Thoracic aorta (tissue), 2 donors: ENCODE measurements at places on chromosomes 5 and 9. TPM values are rescaled to one million over a fixed set of nuclear protein-coding genes. Genes with fewer than 3 reads are reported as not detected.

DNA sequence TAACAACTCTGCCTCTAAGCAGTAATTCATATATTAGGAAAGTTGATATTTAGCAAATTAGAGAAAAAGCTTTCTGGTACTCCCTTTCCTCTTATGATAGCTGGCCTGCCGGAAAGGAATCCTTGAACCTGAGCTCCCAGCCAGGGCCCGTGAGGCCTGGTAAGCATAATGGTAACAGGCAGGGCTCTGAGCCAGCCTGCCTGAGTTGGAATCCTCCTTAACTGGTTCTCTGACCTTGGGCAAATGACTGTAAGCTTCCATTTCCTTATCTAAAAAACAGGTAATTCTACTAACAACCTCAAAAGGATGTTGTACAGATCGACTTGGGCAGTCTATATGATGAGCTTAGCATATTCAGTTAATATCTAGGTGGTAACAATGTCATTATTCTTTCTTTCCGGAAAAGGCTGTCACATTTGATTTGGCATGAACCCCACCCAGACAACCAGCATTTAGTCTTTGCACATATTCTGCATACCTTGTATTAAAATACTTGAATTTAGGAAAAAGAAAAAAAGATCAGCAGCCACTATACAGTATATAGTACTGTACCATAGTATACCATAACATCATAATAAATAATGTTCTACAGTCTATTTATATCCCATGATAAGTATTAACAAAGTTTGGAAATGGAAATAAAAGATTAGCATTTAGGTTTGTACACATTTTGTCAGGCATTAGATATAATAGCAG, 55.7 kb upstream of the MAP3K1 start:
- no peaks in the 10 kb centered on the region for H3K36me3 ChIP-seq
- no peak overlapping the region for H3K27ac ChIP-seq
- H3K4me1 ChIP-seq = no peaks in the 10 kb centered on the region
- DNase-seq = no peak
- H3K4me3 ChIP-seq = no peak overlapping the region

DNA sequence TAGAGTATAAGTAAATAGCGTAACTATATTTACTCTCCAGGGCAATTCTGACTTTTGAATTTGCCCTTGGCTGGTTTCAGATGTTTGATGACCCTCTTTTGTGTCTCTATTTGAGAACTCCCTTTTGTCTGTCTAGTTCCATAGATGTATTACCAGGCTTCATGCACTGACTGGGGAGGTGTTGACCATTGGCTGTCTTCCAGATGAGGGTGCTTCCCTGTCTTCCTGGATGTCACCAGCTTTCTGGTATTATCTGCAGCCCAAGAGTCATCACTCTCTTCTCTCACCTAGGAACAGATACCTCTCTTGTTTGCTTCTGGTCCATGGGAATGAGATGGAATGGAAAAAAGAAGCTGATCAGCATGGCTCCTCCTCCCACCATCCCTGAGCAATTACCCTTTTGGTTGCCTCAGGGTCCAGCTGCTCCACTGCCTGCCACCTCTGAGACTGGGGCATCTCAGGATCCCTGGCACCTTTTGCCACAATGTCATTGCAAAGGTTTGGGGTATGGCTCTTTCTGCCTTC, 58.7 kb upstream of the TMED7 start:
- no peak overlapping the region for H3K27ac ChIP-seq
- no peak overlapping the region for H3K4me3 ChIP-seq
- peaks cover 21% of the 10 kb centered on the region for H3K4me1 ChIP-seq
- DNase-seq = no peak

DNA sequence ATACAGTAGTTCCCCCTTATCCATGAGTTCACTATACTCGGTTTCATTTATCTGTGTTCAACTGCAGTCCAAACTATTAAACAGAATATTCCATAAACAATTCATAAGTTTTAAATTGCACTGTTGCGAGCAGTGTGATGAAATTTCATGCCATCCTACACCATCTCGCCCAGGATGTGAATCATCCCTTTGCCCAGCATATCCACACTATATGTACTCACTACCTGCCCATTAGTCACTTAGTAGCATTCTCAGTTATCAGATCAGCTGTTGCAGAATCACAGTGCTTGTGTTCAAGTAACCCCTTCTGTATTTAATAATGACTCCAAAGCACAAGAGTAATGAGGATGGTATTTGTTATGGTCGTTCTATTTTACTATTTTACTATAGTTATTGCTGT, 51.5 kb downstream of the SHOC1 start:
- H3K36me3 ChIP-seq = no peaks in the 10 kb centered on the region
- DNase-seq = no peak
- H3K4me3 ChIP-seq = no peak overlapping the region
- no peaks in the 10 kb centered on the region for H3K27me3 ChIP-seq
- H3K27ac ChIP-seq = no peak overlapping the region

DNA sequence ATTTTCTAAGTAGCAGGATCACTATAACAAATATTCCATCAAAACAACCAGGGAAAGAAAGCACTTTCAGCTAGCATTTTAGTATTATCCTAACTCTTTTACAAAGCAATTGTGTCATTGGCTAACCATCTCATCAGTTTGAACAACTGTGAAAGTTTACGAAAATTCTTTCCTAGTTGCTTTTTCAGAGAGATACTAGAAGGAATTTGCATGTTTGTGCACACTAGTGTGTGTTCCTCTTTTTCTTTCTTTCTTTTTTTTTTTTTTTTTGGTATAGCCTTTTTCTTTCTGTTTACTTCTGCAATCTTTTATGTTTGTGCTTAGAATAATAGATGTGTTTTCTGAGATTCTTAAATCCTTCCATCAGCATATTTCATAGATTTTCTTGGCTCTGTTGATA, 124.7 kb upstream of the SEMA6A start:
- no peak overlapping the region for H3K4me3 ChIP-seq
- DNase-seq = no peak
- H3K27me3 ChIP-seq = no peaks in the 10 kb centered on the region
- H3K36me3 ChIP-seq = no peaks in the 10 kb centered on the region
- H3K27ac ChIP-seq = no peak overlapping the region
- H3K4me1 ChIP-seq = no peaks in the 10 kb centered on the region

DNA sequence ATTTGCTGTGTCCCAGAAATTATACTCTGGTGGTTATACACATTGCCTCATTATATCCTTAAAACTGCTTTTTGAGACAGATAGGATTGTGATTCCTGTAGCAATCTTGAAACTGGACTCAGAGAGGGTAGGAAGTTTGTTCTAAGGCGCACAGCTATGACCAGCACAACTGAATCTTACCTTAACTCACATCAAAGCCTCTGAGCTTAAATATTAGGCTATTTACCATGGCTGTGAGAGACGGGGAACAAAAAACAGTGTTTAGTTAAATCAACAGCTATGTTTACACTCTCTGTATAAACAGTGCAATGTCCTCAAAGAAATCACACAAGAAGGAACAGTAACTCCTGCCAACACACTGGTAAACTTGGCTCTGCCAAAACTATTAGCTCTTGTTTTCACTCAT, 50.9 kb upstream of the TUT7 start:
- H3K36me3 ChIP-seq = no peaks in the 10 kb centered on the region
- no peak for DNase-seq
- H3K27ac ChIP-seq = no peak overlapping the region
- H3K4me3 ChIP-seq = no peak overlapping the region
- H3K27me3 ChIP-seq = no peaks in the 10 kb centered on the region
- H3K4me1 ChIP-seq = peaks cover 23% of the 10 kb centered on the region

DNA sequence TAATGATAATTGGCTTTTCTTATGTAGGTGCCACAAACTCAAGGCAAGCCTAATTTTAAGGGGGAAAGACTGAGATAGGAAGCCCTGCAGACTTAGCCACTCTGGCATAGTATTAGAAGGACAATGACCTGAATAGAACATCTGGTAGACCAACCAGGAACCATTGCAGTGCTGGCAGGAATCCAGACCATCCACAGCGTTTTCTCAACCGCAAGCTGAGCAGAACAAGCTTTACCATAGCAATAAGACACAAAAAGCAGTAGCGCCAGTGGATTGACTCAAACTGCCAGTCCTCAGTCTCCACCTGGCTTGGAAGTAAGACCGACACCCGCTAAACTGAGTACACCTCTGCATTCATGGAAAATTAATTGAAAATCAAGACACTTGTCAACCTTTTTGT, 141.3 kb upstream of the LPAR1 start:
- H3K27me3 ChIP-seq = no peaks in the 10 kb centered on the region
- DNase-seq = no peak
- H3K27ac ChIP-seq = no peak overlapping the region
- H3K4me1 ChIP-seq = no peaks in the 10 kb centered on the region
- H3K36me3 ChIP-seq = no peaks in the 10 kb centered on the region

DNA sequence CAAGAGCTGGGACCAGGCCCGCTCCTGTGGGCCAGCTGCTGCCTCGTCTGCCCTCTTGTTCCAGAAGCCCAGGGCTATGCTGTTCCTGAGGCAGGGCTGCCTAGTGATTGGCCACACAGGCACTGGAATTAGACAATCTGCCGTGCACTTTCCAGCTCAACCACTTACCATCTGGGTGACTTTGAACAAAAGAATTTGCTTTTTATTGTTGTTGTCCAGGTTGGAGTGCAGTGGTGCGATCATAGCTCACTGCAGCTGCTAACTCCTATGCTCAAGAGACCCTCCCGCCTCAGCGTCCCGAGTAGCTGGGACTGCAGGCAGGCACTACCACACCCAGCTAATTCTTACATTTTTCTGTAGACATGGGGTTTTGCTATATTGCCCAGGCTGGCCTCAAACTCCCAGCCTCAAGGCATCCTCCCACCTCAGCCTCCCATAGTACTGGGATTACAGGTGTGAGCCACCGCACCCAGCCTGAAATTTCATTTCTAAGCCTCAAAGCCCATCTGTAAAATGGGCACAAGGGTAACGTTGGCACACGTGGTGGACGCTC, 1.2 kb upstream of the NEK6 start:
- no peak for DNase-seq
- H3K4me1 ChIP-seq = peaks cover 20% of the 10 kb centered on the region
- no peaks in the 10 kb centered on the region for H3K27me3 ChIP-seq
- H3K36me3 ChIP-seq = no peaks in the 10 kb centered on the region
- no peak overlapping the region for H3K4me3 ChIP-seq

DNA sequence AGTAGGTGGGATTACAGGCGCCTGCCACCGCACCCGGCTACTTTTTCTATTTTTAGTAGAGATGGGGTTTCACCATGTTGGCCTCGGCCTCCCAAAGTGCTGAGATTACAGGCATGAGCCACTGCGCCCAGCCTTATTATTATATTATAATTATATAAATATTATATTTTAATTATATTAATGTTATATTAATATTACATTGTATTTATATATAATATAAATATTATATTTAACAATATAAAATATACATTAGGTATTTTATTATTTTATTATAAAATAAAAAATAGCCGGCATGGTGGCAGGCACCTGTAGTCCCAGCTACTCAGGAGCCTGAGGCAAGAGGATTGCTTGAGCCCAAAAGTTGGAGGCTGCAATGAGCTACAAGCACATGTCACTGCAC, 21.6 kb upstream of the GLDC start:
- no peaks in the 10 kb centered on the region for H3K27me3 ChIP-seq
- no peak for DNase-seq
- H3K4me3 ChIP-seq = no peak overlapping the region

GRCh38 chr9:33320568-33321261, 30.4 kb downstream of the NFX1 start:
- H3K27me3 ChIP-seq = no peaks in the 10 kb centered on the region
- no peak for DNase-seq
- peaks cover 50% of the 10 kb centered on the region for H3K36me3 ChIP-seq
- H3K4me3 ChIP-seq = no peak overlapping the region
- no peak overlapping the region for H3K27ac ChIP-seq

GRCh38 chr9:101014566-101014965, 14.0 kb upstream of the PLPPR1 start:
- H3K36me3 ChIP-seq = no peaks in the 10 kb centered on the region
- H3K27me3 ChIP-seq = no peaks in the 10 kb centered on the region
- no peak overlapping the region for H3K27ac ChIP-seq
- H3K4me3 ChIP-seq = no peak overlapping the region

DNA sequence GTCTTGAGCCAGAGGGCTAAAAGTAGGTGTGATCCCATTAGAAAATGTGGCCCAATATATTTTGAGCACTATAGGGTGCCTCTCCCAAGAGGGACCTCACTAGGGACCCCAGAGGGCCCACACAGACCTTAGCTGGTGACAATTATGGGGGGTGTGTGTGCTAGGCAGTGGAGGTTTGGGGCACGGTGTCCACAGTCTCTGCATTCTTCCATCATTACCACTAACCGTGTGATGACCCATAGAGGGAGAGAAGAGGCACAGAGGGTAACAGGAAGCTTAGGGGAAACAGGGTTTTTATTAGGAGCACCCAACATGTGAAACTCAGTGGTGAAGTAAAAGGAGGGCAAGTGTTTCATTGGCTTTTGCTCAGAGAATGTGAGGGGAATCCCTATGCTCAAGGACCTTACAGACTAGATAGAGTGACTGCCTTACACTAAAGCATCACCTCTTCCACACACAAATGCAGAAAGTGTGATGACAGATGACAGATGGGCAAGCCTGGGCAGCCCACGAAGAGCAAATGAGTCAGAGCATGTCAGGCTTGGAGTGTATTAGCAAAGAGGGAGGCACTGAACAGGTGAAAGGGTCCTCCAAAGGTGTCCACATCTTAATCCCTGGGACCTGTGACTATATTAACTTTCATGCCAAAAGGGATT, 2.5 kb upstream of the ACTL7A start:
- no peak overlapping the region for H3K27ac ChIP-seq
- no peaks in the 10 kb centered on the region for H3K27me3 ChIP-seq
- H3K4me1 ChIP-seq = no peaks in the 10 kb centered on the region
- no peaks in the 10 kb centered on the region for H3K36me3 ChIP-seq

CCDC112 gene
- total RNA-seq = 11.1 TPM

RORB gene
- total RNA-seq = 0.81 TPM

GPX8 gene
- total RNA-seq = 52.8 TPM
